NCI-H510A treated with DMSO at 0.1 percent for 48 hours (cell line): ENCODE measurements at places on chromosomes 13 and 19.

- DNase-seq = no peak
Measured at GRCh38 chr19:419721-420515, 11.0 kb upstream of the C2CD4C start.

- DNase-seq = no peak
Measured at GRCh38 chr13:40780822-40781401, 8.5 kb upstream of the SLC25A15 start.

- DNase-seq = no peak
Measured at GRCh38 chr13:105997581-105998550, 537.6 kb downstream of the EFNB2 start.

GRCh38 chr13:101515504-101515903, 63.0 kb downstream of the ITGBL1 start:
- DNase-seq = no peak

GRCh38 chr13:93227878-93228642, 1.5 kb downstream of the GPC6 start:
- DNase-seq = peak; percentile 86

DNA sequence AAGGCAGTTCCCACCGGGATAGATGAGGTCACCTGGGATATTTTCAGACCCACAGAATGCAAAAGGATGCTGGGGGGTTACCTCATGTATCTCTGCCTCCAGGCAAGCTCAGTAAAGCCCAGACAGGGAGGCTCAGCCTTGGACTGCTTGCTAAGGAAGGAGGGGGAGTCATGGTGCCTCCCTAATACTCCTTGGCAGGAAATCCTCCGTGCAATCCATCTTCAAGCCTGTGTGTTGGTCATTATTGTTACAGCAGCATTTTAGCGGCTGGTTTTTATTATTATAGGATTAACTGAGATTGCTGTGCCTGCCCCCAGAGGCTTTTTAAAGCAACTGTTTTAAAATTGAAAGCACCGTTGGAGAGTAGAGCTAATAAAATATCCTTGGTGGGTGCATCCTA, 188.5 kb upstream of the UBL3 start:
- DNase-seq = no peak

- no peak for DNase-seq
Measured at GRCh38 chr13:104691767-104692467, 1625.7 kb upstream of the SLC10A2 start.

DNA sequence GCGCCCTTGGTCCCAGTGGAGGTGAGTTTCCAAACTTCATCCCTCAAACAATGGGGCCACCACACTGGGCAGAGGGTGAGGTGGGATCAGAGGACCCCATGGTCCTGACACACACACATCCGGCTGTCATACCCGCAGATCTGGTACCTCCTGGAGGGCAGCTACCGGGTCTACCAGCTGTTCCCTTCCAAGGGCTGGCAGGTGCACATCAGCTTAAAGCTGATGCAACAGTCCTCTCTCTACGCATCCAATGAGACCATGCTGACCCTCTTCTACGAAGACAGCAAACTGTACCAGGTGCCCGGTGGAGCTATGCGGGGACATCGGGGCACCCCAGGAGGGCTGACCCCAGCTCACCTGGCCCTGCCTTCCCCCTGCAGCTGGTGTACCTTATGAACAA, 14.0 kb upstream of the PSMD8 start:
- peak; percentile 7 for DNase-seq

- no peak for DNase-seq
Measured at GRCh38 chr19:11887234-11887610, 360 bp upstream of the ZNF69 start.

DNA sequence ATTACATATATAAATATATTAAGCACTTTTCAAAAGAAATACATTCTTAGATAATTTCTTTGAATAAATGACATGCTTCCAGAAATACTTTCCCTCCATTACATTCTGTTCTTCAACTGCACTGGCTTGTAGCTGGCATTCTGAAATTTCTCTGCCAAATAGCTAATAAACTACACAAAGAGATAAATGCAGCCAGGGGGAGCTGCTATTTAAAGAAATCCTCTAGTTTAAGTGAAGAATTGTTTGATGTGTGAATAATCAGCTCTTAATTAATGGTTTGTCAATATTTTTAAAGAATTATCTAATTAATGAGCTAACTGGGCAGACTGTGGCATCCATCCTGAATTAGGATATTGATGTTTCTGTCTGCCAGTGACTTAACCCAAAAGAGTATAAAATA, 30.7 kb downstream of the SLC7A1 start:
- DNase-seq = no peak

GRCh38 chr19:43452582-43452981, 12.8 kb downstream of the LYPD3 start:
- DNase-seq = no peak

DNA sequence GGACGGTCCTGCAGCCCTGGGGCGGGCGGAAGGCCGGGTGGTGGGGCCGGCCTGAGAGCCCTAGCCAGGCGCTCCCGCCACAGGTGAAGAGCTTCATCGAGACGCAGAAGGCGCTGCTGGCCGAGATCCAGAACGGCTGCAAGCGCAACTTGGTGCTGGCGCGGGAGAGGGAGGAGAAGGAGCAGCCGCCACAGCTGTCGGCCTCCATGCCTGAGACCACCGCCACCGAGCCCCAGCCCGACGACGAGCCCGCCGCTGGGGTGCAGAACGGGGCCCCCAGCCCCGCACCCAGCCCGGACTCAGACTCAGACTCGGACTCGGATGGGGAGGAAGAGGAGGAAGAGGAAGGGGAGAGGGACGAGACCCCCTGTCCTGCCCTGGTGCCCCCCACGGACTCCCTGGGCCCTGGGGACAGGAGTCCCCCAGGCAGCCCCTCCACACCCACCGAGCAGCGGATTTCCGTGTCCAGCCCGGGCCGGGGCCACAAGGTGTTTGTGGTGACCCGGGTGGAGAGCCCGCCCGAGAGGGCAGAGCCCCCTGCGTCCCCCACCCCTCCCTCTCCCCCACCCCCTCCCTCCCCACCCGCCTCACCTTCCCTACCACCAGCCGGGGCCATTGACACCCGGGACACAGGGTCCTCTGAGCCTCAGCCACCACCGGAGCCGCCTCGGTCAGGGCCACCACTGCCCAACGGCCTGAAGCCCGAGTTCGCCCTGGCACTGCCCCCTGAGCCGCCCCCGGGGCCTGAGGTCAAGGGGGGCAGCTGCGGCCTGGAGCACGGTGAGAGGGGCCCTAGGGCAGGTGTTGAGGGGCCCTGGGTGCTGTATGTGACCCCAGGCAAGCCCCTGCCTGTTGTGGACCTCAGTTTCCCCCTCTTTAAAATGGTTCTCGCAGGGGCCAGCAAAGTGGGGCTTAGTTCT, 15.3 kb downstream of the NKPD1 start:
- DNase-seq = no peak

DNA sequence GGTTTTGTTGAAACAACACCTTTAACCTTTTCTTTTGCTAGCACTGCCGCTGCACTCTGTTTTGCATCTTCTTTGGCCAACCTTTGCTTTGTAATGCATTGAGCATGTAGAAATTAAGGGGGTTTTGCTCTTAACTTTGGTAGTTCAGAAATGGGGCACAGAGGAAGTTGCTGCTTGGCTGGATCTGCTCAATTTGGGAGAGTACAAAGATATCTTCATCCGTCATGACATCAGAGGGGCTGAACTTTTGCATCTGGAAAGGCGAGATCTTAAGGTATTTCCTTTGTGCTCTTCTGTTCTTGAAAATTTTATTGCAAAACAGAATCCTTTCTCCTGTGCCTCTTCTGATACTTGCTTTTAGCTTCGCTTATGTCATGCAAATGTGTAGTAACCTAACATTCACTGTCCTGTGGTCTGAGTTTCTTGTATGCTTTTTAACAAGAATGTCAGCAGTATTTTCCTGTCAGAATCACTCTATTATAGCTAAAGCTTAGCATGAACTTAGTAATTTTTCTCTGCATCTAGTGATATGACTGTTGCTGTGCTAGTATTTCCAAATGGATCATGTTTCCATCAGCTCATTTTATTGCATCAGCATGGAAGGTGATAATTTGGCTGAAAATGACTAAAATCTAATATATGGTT, 50.7 kb upstream of the AKAP11 start:
- DNase-seq = no peak

DNA sequence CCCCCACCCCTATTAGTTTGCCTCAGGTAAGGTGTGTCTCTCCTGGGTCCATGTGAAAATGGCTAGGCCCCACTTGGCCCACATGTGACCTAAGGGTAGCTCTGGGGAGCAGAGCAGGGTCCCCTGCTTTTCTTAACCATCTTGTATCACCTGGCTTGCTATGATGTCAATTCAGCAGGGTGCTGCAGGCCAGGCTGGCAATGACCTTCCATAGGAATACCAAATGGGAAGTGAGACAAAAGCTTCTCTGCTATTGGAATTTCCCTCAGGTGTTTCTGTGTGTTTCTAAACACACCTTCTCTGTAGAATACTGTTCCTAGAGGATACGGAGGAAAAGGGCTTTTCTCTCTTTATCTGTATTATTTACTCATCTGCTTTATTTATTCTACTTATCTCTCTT, 35.7 kb upstream of the DACH1 start:
- no peak for DNase-seq

DNA sequence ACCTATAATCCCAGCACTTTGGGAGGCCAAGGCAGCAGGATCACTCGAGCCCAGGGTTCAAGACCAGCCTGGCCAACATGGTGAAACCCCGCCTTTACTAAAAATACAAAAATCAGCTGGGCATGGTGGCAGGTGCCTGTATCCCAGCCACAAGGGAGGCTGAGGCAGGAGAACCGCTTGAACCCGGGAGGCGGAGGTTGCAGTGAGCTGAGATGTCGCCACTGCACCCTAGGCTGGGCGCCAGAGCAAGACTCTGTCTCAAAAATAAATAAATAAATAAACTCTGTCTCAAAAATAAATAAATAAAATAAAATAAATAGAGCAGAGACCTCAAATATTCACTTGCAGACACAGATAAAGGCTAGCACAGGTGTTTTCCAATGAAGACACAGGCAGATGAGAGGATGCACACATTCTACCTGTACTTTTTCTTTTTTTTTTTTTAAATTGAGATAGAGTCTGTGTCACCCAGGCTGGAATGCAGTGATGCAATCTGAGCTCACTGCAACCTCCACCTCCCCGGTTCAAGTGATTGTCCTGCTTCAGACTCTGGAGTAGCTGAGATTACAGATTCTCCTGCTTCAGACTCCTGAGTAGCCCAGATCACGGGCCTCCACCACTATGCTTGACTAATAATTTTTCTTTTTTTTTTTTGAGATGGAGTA, 2.7 kb upstream of the RPS16 start:
- DNase-seq = no peak

GRCh38 chr13:109394311-109394988, 391.9 kb downstream of the IRS2 start:
- DNase-seq = no peak

GRCh38 chr19:664913-665443, 2.0 kb upstream of the RNF126 start:
- peak; percentile 63 for DNase-seq

- peak; percentile 12 for DNase-seq
Measured at GRCh38 chr19:17499648-17500446, 11.6 kb upstream of the PGLS start.
